Frontal cortex (tissue), 4 donors: ENCODE measurements at places on chromosomes 7 and 10. TPM values are rescaled to one million over a fixed set of nuclear protein-coding genes. Genes with fewer than 3 reads are reported as not detected.

RTKN2 gene
- 4.5 TPM for total RNA-seq

ZDHHC6 gene
- total RNA-seq = 31.0 TPM

HTR5A gene
- 2.9 TPM for total RNA-seq

VAX1 gene
- total RNA-seq = 1.2 TPM

ASAH2B gene
- 8.6 TPM for total RNA-seq

NOBOX gene
- total RNA-seq = not detected

BBS9 gene
- total RNA-seq = 91.3 TPM

IL2RA gene
- not detected for total RNA-seq

FAM171A1 gene
- total RNA-seq = 23.6 TPM

HUS1 gene
- total RNA-seq = 15.5 TPM

TRIM74 gene
- total RNA-seq = not detected

OR6B1 gene
- not detected for total RNA-seq
